ENCODE measurements at places on chromosomes 12 and 14.

DNA sequence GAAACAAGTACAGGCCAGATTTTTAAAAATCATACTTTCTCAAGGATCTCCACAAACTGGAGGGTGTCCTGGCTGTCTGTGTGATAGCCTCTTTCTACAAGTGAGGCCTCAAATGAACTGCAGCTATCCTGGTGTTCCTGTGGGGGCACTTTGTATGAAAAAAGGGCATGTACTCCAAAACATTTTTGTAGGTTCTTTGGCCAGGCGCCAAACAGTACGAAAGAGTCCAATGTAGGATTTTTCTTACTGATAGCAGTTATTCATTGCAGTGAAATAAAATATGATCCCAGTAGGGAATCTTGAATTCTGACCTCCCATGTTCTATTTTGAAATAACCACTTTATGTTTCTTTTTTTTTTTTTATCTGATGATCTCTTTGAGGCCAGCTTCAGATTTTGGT, 381.7 kb downstream of the PAWR start:
- DNase-seq, result no peak

GRCh38 chr12:100567945-100568344, 5.5 kb upstream of the GAS2L3 start:
- no peak for DNase-seq

- DNase-seq, result no peak
These were observed 1.3 kb downstream of the TEAD4 start for GRCh38 chr12:2960390-2960956.

- DNase-seq, result no peak
These were observed 547.9 kb downstream of the DIO2 start for GRCh38 chr14:79663453-79663852.

DNA sequence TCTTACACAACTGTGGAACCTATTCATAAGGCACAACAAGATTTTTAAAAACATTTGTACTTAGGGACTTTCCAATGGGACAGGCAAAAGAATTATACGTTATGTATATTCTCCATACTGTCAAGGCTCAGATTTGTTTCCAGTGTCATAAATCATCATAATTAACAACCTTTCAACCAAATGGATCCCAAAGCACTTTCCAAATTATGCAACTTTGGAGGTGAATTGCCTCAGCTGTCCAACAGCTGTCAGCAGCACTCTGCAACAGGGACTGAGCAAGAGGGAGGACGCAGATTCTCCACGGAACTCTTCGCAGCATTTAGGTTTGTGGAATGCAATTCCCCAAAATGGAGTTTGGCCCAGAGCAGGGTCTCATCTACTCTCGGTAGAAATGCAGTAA, 186.6 kb downstream of the PAX9 start:
- no peak for DNase-seq

GRCh38 chr14:101090976-101091375, 187.5 kb upstream of the RTL1 start:
- no peak for DNase-seq

GRCh38 chr14:54261283-54261682, 135.5 kb upstream of the CDKN3 start:
- no peak for DNase-seq

- no peak for DNase-seq
These were observed 280.5 kb downstream of the DPF3 start for GRCh38 chr14:72613231-72613974.

GRCh38 chr12:30828686-30829085, 73.9 kb upstream of the CAPRIN2 start:
- no peak for DNase-seq

DNA sequence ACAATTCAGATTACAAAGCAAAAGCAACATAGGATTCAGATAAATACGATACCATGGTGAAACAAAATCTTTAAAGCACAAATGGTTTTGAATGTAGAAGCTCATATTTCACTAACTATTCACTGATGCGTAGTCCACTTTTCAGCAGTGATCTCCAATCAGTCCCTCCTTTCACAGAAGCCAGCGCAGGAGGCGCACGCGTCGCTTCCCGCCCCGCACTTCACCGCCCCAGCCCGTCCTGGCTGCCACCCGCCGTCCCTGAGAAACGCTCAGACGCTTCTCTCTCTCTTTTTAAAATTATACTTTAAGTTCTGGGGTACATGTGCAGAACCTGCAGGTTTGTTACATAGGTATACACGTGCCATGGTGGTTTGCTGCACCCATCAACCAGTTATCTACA, 19.8 kb upstream of the CHFR start:
- DNase-seq, result no peak

DNA sequence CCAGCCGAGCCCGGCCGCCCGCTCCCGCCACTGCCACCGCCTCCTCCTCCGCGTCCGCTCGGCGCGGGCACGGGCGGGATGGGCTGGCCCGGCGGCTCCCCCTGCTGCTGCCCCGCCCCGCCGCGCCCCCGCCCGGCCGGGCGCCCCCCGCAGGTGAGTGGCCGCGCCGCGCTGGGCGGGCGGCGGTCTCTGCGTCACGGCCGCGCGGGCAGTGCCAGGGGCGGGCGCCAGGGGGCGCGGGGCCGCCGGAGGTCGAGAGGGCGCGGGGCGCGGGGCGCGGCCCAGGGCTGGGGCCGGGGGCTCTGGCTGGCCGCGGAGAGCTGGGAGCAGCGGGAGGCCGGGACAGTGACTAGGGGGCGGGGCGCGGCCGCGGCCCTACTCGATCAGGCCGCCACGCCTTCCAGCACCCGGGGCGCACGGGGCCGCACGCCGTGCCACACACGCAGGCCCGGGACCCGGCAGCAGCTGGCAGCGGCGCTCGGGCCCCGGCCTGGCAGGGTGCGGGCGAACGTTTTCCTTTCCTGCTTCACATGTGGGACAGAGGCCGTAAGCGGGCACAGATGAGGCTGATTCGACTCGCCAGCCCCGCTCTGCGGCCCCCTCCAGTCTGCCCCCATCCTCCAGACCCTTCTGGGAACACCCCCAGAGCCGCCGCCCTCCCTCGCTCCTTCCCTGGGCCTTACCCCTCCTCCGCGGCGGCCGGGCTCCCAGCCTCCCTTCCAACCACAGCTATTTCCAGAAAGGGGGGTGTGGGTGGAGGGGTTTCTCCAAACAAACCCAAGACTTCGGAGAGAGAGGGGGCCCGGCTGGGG, 2.4 kb upstream of the TNS2 start:
- no peak for DNase-seq

DNA sequence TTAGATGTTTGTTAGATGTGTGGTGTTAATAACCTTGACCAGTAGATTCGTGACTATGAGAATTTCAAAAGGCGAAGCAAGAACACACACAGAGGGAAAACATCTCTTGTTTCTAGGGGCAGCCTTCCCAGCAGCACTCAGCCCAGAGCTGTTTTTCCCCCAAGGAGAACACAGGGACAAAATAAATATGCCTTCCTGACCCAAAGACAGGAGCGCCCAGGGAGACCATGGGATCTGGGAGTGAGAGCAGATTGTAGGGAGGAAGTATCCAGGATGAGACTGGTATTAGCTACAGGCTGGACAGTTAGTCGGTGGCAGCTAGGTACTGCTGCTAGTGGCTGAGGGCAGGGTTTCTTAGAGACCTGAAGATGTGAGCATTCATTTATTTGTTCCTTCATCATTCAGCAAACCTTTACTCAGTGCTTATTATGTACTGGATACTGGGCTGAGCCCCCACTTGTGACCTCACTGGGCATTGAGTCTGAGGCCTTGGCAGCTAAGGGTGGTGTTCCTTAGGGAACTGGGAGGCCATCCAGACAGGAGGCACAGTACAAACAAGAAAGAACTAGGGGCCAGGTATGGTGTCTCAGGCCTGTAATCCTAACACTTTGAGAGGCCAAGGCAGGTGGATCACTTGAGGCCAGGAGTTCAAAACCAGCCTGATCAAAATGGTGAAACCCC, 469.8 kb downstream of the ZFP36L1 start:
- no peak for DNase-seq

DNA sequence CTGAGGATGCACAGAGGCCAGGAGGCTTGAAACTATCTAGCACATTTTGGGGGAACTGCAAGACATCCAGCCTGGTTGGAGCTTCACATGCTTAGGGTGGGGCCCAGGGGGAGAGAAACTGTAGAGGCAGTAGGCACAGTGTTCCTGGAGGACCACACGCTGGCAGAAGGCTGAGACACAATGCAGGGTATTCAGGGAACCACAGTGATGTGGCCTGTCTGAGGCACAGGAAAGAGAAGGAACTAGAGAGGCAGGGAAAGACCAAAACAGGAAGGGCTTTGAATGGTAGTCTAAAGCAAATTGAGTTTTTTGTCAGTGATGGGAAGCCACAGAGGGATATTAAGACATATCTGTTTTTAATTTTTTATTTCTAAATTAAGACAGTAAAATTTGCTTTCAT, 100.2 kb upstream of the PRICKLE1 start:
- no peak for DNase-seq

GRCh38 chr12:18221726-18222125, 39.6 kb upstream of the PIK3C2G start:
- DNase-seq, result no peak

- no peak for DNase-seq
These were observed 36.5 kb upstream of the SFSWAP start for GRCh38 chr12:131674373-131674772.

DNA sequence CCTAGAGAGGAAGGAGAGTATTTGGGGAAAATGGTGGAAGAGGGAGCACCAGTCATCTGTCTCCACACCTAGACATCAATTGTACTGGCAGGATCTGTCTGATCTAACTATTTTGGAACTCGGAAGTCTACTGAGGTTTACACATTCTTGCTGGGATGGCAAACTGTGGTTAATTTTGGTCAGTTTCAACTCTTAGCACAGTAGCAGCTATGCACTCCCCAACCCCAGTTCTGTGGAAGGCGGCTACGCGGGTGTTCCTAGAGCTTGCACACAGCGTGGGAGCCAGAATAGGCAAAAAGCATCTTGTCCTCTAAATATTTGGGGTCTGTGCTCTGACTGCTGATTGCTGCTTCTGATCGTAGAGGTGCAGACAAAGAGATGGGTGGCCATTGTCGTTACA, 33.8 kb downstream of the TECPR2 start:
- DNase-seq, result no peak

GRCh38 chr14:75427126-75427481, 718 bp upstream of the JDP2 start:
- no peak for DNase-seq

DNA sequence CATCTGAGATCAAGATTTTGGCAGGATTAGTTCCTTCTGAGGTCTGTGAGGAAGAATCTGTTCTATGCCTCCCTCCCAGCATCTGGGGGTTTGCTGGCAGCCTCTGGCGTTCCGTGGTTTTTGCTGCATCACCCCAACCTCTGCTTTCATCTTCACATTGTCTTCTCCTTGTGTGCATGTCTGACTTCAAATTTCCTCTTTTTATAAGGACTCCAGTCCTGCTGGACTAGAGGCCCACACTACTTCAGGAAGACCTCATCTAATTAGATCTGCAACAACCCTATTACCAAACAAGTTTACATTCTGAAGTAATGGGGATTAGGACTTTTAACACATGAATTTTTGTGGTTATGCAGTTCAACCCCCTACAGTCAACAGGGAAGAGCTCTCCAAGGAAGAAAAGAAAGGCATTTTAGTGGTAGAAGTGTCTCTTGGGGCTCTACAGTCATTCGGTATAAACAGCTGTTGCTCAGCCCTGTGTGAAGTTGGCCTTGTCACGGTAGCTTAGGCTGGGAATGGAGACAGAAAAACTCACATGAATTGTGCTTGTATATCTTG, 89.7 kb downstream of the CAND1 start:
- no peak for DNase-seq

DNA sequence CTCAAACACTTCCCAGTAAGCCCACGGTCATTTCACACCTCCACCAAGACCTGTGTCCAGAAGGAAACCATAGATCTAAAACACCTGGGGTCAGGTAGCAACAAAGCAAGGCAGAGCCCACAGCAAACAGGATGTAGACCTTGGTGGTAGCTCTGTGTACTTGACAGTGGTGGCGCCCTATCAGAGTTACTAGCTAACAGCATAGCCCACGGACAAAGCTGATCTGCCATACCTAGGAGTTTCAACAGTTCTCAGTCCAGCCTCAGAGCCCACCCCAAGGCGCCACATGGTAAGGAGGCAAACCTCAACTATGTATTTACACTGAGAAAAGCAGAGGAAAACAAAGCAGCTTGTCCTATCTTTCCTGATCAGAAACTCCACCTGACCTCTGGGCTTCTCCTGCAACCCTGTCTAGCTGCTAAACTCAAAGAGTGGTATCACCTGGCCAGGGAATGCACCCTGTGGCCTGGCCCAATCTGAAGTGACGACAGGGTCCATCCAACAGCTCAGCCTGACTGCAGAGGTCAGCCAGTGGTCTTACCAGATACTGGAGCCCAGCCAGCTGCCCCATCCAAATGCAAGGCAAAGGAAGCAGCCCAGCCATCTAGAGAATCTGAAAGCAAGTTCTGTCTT, 46.3 kb downstream of the STON2 start:
- DNase-seq, result no peak

GRCh38 chr12:99476956-99477355, 170.6 kb upstream of the GARIN6 start:
- no peak for DNase-seq

DNA sequence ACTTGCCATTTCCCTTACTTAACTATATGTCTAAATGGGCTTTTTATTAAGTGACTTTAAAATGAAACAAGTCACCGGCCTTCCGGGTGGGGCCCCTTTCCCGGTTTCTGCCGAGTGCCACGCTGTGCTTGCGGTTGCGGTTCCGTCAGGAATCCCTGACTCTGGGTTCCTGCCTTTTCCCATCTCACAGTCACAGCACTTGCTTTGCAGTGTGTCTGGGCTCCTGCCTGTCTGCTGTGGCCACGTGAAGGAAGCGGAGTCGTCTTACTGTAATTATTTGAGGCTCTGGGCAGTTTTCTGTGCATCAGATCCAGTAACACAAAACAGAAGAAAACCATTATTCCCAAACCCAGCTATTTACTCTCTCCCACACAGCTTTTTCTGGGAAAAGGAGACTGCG, 44.0 kb upstream of the FRMD6 start:
- no peak for DNase-seq

- no peak for DNase-seq
These were observed 113.5 kb downstream of the SCARB1 start for GRCh38 chr12:124750149-124750656.

GRCh38 chr12:12212769-12213168, 54.1 kb downstream of the LRP6 start:
- DNase-seq, result no peak

GRCh38 chr12:64631197-64631596, 20.9 kb downstream of the RASSF3 start:
- DNase-seq, result no peak

- no peak for DNase-seq
These were observed 68.7 kb downstream of the DHRS2 start for GRCh38 chr14:23704890-23705289.

Measured in NCI-H446 treated with DMSO at 0.1 percent for 48 hours (cell line).